Activated CD4-positive, alpha-beta T cell treated with anti-CD3 and anti-CD28 coated beads, Interleukin-2, Interleukin-4, amounts not matched to agents 100 ng/mL and 50 ng/mL, durations not matched to agents 16 hours and 8 hours (primary cell): ENCODE measurements at places on chromosomes 3 and 15.

- no peak for DNase-seq
Measured at GRCh38 chr3:106381939-106382335, 513.1 kb upstream of the CBLB start.

DNA sequence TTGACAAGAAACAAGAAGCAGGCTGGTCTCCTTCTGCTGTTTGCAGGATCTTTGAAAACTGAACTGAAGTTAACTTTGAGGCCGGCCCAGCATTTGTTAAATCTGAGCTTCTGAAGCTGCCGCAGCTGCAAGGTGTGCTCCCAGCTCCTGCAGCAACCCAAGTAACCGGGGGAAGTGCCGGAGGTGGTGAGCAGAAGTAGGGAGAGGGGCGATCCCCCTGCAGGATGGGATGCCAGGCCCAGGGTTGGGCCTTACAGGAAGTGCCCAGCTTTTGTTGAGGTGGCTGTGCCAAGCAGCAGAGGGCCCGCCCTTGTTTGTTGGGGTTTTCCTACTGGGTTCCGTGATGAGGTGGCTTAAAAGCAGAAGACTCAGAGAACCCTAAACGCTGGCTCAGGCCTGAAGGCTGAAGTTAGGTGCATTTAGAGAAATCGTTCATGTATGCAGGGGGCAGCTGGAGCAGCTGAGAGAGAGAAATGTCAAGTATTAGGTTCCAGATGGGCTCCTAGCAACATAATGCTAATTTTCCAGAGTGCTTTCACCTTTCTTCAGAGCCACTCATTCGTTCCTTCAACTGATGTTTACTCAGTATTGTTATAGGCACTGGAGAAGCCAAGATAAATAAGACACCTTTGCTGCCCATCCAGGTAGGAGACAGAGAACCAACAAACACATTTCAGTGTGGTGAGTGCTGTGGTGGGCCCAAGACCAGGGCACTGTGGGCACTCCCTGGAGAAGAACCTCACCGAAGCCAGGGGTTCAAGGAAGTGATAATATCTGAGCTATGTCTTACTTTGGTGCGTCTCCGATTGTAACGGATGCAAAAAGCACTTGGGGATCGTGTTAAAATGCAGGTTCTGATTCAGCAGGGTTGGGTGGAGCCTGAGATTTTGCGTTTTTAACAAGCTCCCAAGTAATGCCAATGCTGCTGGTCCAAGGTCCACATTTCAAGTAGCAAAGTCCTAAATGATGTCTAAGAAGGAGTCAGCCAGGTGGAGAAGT lies 42.2 kb upstream of the PLCL2 start:
- DNase-seq: peak; percentile 84

DNA sequence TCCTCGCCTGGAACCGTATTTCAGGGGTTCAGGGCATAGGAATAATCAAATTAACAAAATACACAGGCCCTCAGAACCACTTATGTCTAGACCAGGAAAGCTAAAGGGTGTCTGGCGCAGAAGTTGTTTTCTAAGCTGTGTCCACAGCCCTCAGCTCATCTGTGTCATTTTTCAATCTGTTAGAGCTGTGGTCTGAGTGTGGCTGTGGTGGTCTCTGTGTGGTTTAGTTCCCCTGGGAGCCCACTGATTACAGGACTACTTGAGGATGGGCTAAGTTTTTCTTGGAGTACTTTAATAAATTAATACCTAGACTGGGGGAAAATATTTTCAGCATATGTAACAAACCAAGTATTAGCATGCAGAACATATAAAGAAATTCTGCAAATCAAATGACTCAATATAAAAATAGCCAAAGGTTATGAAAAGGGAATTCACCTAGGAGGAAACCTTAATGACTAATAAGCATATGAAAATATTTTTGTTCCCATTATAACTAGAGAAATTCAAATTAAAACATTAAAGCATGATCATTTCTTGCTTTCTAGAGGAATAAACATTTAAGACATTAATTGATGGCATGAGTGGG lies 186.3 kb downstream of the SATB1 start:
- DNase-seq: no peak

GRCh38 chr3:33947272-33948195 lies 149.1 kb downstream of the PDCD6IP start:
- DNase-seq: no peak

GRCh38 chr3:126556637-126557414 lies 1.9 kb downstream of the C3orf22 start:
- DNase-seq: no peak

GRCh38 chr3:59186725-59187124 lies 136.9 kb upstream of the CFAP20DC start:
- DNase-seq: no peak

DNA sequence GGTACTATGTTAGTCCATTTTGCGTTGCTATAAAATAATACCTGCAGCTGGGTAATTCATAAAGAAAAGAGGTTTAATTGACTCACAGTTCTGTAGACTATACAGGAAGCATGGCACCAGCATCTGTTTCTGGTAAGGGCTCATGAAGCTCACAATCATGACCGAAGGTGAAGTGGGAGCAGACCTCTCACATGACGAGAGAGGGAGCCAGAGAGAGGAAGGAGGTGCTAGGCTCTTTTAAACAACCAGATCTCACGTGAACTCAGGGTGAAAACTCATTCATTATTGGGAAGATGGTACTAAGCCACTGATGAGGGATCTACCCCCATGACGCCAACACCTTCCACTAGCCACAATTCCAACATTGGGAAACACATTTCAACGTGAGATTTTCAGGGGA lies 301.7 kb upstream of the MDFIC2 start:
- DNase-seq: no peak

GRCh38 chr3:278300-279064 lies 81.9 kb downstream of the CHL1 start:
- no peak for DNase-seq

GRCh38 chr15:41512940-41513505 lies 604 bp downstream of the LTK start:
- no peak for DNase-seq

DNA sequence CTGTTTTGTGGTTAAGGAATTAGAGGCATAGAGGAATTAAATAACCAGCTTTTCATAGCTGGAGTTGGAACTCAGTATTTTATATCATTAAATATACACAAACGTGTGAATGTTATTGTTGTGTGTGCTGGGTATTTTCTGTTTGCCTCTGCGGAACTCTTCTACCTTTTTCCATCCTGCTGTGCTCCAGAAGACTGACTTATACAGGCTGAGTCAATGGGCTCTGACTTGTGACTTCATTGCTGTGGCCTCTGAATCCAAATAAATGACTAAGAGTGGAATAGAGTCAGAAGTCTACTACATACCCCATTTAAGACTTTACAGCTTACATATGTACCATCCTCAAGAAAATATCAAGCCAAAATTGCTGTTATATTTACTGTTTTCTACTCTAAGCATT lies 17.6 kb downstream of the ARIH1 start:
- DNase-seq: no peak

DNA sequence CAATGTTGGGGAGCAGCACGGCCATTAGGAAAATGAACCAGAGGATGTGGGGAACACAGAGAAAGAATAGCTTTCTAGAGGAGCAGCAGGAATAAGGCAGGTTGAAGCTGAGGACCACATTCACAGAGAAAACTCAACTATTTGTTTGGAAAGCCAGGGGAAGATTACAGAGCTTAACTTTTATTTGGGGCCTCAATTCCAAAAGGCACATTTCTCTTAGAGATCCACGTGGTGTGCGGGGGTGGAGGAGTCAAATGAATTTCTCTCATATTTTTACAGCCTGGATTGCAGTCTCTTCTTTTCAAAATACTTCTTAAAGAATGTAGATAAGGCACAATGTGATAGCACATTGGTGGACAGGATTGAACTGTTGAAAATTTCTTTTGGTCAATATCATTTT lies 253.7 kb downstream of the ROBO1 start:
- DNase-seq: no peak

DNA sequence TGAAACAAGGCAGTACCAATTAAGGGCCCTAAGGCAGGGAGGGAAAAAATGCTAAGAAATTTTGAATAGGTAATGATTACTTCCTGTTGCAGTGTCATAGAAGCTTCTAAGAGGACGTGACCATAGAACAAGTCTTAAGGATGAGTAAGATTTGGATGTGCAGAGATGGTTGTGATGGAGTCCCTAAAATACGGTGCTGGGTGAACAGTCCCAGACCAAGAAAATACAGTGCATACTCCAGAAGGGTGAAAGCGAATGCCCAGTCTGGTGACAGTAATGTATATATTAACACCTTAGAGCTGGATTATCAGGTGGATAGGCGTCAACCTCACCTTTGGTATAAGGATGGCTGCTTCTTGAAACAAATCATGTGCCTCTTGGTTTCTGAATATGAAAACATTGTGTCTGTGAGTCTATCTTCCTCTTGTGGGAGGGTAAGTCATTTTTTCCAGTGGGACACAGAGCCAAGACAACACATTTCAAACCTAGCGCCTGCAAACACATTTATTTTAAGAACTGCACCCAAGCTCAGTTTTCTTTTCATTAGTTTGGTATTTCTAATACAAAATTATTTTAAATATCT lies 101.2 kb upstream of the TP63 start:
- peak; percentile 44 for DNase-seq

DNA sequence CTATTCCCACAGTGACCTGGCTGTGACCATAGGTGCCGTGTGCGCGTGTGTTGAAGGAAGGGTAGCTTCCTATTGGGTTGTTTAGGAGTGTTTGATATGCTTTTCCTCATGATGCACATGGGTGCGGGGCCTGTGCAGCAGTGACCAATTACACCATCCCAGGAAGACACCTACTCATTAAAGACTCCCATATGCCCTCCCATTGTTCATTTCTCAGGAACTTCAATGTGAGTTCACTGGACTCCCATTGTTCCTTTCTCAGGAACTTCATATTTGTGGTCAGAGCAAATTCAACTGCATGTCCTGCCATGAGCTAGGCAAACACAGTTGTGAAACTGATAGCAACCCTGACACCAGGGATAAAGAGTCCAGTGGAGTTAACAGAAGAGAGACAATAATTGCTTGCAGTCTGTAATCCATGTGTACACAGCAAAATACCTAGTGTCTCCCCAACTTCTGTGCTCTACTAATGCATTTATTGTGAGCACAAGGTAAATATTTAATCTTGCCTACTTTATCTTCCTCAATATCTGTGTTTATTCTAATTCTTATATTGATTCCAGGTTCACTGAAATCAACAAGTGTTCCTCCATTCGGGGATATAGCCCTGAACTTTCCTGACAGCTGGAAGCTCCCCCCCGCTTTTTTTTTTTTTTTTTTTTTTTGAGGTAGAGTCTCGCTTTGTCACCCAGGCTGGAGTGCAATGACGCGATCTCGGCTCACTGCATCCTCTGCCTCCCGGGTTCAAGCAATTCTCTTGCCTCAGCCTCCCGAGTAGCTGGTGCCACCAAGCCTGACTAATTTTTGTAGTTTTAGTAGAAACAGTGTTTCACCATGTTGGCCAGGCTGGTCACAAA lies 57.5 kb upstream of the GCNT3 start:
- no peak for DNase-seq

DNA sequence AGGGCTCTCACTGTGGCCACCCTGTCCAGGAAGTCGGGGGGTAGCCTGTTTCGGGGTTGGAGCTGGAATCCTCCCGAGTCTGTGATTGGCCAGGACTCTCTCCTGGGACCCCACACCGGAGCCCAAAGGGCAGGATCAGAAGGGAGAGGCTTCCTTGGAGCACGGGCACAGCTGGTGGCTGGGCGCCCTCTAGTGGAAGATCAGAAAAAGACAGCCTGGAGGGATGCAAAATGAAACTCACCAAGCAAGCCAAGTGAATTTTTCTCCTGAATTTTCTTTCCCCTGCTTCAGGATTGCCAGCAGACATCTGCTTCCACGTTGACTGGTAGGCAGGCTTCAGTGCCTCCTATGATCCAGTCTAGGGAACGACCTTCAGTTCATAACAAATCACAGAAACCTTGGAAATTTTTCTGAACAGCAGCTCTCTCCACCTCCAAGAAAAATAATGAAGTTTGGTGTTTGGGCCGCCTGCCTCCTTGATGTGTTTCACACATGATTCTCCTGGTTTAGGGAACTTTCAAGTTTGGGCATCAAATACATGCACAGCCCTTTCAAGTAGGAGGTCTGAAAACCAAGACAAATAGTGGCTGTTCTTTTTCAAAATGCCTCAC lies 224.6 kb downstream of the VPS13C start:
- peak; percentile 59 for DNase-seq

DNA sequence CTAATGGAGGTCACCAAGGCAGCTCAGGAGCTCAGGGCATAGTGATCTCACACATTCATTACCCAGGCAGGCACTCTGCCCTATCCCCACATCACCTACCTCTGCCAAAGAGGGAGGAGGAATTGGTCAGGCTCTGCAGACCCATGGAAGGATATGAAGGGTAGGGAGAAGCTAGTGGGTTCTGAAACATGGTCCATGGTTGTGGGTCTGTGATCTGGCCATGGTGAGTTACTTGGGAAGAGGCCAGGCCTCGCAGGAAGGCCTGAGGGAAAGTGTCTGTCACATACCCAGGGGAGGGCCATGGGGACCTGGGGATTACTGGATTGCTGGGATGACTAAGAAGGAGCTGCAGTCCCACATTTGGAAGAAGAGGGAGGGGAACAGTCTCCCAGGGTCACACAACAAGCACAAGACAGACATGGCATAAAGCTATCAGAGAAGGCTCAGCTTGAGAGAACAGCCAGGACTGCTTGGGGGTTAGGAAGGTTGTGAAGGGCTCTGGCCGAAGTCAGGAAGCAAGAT lies 1.4 kb upstream of the PRSS50 start:
- no peak for DNase-seq

- peak; percentile 44 for DNase-seq
Measured at GRCh38 chr3:111336511-111336910, 205.5 kb upstream of the CD96 start.

GRCh38 chr3:152270937-152271336 lies 2.2 kb downstream of the MBNL1 start:
- DNase-seq: no peak

DNA sequence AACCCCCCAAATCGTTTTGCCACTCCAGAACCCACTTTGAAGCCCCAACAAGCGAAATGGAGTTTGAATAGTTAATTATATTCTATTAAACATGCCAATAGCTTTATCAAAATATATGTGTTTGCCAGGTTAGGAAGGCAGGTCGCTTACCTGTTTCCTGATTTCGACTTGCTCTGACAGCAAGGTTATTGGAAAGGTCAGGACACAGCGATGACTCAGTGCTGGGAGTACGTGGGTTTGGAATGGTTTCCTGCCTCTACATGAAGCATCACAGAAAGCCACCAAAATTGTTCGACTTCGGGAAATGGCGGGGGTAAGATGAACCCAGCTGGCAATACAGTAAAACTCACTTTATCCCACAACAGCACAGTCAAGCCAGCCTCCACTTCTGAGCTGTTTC lies 135.6 kb upstream of the ABI3BP start:
- DNase-seq: no peak

- DNase-seq: no peak
Measured at GRCh38 chr15:31297575-31298456, 28.8 kb upstream of the KLF13 start.

- DNase-seq: no peak
Measured at GRCh38 chr3:89303701-89304100, 196.3 kb downstream of the EPHA3 start.

DNA sequence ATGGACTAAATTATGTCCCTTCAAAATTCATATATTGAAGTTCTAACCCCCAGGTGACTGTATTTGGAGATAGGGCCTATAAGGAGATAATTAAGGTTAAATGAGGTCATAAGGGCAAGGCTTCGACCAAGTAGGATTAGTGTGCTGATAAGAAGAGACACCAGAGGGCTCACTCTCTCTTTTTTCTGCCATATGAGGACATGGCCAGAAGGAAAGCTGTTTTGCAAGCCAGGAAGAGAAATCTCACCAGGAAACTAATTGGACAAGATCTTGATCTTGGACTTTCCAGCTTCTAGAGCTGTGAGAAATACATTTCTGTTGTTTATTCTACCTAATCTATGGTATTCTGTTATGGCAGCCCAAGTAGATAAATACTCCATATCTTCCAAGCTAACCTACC lies 503.6 kb upstream of the NAALADL2 start:
- no peak for DNase-seq

GRCh38 chr3:177212278-177212610 lies 15.0 kb upstream of the TBL1XR1 start:
- DNase-seq: no peak
